ENCODE measurements at places on chromosomes 3 and 15.

DNA sequence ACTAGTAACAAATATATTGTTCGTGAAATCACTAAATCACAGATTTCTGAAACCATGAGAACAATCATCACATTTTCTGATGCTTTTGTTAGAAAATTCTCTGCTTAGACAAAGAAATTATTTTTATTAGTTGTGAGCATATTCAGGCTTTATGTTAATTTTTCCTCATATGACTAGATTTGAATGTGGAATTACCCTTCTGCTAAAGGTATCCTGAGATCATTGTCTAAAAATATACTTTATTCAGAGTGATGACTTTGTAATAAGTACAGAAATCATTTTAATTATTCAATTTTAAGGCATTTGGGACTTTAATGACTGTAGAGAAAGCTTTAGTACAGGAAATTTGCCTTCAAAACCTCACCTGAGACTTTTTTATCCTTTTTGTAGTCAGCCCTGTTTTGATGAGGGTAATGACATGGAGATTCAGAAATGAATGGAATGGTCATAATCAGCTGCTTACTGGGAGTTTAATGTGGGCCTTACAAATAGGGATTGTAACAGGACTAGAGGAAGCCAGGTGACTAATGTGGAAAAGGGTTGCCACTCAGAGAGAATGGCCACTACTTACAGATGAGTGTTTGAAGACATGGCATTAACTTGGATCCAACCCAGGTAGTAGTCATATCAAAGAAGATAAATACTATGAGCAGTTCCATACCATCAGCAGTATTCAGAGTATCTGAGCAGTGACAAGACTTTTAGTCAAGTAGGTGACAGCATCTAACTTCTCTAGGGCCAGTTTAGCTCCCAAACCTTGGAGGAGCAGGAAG, 148.3 kb downstream of the MBNL1 start:
- DNase-seq, result no peak

- no peak for DNase-seq
Observed at GRCh38 chr3:24944805-24945520, 450.3 kb upstream of the THRB start.

GRCh38 chr3:58299839-58300516, 6.1 kb upstream of the RPP14 start:
- DNase-seq, result no peak

GRCh38 chr15:64412216-64412615, 24.6 kb downstream of the TRIP4 start:
- DNase-seq, result no peak

GRCh38 chr3:121979734-121980449, 42.2 kb downstream of the ILDR1 start:
- no peak for DNase-seq

Data from WERI-Rb-1 (cell line).